ENCODE measurements at places on chromosomes 11 and 22.

DNA sequence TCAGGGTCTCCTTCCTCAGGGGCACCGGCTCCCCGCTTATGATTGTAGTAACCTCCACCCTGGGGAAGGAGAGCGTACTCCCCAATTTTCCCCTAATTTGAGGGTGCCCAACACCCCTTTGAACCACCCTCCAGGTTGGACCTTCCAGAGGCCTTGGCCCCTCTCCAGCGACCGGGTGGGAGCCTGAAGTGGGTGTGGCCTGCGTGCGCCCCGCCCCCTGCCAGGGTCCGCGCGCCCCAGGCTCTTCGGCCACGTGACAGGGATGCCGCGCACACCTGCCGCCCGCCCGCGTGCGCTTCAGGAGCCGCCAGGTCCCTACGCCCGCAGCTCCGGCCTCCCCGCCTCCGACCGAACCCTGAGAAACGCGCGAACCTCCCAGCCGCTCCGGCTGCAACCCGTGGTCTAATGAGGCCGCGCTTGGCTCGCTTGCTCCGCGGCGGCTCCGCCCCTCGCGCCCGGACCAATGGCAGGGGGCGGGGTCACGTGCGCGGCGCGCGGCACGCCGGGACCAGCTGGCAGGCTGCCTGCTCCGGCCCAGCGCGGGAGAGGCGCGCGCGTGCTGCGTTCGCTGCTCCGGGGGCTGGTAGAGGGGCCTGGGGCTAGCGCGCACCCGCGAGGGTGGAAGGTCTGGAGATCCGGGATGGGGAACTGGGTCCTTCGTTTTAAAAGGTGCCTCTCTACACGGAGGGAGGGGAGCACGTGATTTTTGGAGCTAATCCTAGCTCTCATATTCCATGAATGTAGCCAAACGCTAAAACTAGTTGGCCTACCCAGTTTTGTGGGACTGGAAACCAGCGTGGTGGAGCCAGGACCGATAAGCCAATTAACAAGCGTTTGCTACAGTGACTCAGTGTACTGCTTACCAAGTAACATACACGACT is at the start of gene FOXRED2:
FOXRED2 (minus strand) TSS at position 404 of the 881 bp plus-strand sequence. CDS start 618 bp downstream, outside the sequence.
- DNase-seq, result peak; percentile 99

- DNase-seq, result no peak
These were observed 8.0 kb downstream of the ARFGAP3 start for GRCh38 chr22:42848941-42849550.

- no peak for DNase-seq
These were observed 28.1 kb upstream of the LRRC10B start for GRCh38 chr11:61480261-61480993.

- DNase-seq, result no peak
These were observed 19.8 kb downstream of the SAMM50 start for GRCh38 chr22:43975041-43975440.

DNA sequence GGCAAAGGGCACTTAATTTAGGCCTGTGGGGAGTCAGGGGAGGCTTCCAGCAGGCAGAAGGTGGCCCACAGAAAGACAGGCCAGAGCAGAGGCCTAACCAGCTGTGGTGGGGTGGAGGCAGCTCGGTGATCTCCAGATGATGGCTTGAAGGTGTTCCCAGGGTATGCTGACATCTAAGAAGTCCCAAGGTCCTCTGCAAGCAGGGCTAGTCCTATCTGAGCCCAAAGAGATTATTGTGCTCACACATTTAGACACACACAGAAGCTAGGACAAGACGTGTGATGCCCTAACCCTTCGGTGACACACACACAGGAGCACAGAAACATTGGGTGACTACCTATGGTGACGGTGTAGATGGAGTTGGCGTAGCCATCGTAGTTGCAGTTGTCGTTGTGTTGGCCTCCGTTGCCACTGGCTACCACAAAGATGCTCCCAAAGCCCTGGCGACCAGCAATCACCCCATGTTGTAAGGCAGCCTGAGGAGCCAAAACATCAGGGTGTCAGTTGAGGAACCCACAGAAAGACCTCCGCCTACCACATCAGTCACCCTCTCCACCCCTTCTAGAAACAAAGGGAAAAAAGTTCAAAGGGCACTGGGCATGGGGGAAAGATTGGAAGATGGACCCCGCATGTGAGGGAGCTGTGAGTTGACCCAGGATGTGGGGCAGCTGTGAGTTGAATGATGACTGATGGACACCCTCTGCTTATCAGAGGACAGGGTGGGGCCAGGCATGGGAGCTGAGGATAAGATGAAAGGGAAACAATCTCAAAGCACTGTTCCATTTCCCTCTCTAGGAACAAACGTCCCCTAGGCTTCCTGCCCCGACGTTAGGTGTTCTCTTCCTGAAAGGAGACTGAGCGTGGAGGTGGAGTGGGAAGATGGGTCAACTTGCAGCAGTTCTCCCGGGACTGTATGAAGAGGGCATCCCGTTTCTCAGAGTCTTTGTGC is 7.9 kb downstream of the PCSK7 start:
- DNase-seq, result no peak

DNA sequence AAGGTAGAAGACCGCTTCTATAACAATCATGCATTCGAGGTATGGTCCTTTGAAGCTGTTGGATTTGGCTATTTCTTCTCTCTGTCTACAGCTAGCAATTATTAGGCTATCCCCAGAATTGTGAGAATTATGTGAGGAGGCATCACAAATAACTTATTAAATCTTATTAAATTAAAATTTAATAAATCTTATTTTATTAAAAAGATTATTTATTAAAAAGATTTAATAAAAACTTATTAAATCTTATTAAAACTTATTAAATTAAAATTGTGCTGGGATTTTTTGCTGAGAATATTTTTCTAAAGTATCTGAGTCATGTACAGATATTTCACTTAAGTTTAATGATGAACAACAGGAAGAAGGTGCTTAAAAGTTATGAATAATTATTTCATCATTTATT is 7.7 kb downstream of the SPA17 start:
- DNase-seq, result no peak

- no peak for DNase-seq
These were observed 32.5 kb upstream of the APLNR start for GRCh38 chr11:57269571-57270021.

DNA sequence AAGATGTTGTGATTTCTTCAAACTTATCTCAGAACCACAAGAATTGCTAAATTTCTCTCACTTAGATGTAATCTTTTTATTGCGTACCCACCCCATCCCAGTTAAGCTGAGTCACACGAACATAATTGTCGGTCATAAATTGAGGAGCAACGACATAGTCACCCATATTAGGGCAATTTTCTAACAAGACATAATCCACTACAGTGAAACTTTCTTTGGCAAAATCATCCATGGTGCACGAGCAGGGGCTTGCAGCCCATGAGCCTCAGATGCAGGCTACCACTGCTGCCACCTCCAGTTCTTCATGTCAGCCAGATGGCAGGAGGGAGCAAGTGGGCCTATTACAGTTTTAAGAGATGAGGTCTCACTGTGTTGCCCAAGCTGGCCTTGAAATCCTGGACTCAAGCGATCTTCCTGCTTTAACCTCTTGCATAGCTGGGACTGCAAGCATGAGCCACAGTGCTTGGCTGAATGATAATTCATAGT is 70.3 kb upstream of the GRK2 start:
- DNase-seq, result no peak

GRCh38 chr22:39487826-39488520 is 14.1 kb upstream of the MIEF1 start:
- no peak for DNase-seq

GRCh38 chr11:73182824-73183321 is 35.2 kb upstream of the P2RY2 start:
- no peak for DNase-seq

DNA sequence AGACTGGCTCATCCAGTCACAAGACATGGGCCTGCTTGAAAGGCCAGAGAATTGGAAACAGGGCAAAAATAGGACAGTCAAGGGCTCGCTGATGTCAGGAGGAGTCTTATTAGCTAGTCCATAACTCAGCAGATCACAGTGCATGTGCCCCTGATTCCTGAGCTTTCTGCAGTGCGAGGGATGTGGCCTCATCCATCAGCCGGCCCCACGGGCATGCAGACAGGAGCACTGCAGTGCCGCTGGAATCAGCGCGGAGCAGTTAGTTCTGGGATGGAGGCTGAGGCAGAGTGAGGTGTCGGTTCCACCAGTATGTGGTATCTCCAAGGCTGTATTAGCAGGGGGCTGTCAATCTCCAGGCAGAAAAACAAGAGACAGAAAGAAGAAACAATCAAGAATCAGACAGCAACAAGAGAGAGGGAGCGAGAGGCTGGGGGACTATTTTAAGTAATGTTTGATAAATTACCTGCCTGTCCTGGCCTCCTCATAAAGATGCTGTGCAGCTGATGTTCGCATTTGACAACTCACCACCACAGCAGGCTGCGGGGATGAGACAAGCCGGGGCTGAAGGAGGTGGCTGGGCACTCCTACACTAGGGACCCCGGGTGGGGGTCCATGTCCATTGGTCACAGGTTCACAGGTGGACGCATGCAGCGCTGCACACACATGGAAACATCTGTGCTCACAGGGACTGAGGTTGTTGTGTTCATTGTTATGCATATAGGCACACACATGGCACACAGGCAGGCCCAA is 167.2 kb downstream of the TRIM29 start:
- no peak for DNase-seq

DNA sequence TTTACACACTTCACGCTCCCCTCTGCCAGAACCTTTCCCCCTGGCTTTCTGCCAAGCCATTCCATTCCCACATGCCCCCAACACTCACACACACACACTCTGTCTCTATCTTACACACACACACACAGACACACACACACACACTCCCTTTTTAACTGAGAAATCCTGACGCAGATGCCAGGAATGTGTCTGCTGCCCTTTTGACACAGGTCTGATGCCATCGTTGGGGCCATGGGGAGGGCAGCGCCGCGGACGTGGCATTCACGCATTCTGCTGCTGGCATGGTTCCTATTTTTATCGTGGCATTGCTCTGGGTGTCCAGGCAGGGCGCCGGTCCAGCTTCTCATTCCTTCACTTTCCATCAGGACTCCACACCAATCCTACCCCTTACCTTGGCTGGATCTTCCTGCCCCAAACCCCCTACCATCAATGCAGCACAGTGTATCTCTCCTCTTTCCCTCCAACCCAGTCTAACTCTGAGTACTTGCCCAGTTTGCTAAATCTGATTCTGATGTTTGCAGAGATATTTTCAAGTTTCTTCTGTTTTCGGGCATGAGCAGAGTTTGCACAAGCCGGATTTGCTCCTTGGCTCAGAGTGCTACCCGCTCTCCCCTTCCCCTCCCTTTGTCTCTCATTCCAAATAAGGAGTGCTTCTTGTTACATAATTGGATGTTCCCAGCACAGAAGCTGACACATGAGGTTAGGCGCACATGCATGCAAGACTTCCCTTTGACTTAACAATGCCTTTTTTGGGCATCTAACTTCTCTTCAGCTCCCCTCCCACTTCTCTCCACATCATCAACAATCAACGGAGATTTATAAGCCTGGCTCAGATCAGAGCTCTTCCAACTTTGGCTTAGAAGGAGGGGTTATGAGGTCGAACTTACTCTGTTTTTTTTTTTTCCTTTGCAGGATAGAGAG is 18.8 kb downstream of the SNX19 start:
- DNase-seq, result no peak

DNA sequence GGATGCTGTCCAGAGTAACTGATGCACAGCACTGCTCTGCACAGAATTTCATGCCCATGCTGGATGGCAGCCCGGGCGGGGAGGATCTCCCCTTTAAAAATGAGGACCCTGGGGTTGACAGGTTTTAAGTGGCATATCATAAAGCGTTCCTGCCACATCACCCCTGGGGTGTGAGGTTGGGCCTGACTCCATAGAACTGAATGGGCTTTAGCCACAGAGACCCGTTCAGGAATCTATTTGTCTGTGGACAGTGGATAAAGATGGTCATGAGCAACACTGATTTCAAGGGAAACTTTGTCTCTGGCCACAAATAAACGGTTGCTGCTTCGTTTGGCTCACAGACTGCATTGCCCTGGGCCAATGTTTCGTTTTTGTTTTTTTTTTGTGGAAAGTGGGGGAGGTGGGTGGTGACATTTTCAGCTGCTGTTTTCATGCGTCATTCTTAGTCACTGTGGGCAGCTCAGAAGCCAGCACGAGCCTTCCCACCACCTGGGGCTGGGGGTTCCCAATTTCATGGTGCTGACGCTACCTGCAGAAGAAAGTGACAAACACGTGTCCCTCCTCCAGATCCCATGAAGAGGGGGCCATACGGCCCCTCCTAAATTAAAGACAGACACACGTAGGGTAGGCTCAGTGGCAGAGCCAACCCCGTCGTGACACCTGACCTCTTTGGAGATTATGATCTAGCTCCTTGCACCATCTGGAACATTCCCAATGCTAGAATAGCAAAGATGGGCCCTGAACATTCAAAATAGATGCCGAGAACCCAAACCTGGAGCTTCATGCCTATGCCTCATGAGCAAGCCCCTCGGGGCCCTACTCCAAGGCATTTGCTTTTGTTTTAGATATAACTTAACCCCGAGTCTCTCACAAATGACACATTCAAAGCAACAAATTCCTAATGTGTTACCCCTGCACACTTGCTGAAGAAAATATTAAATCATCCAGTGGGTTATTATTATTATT is 54.8 kb upstream of the PHF21B start:
- DNase-seq, result peak; percentile 82
